Fibroblast of mammary gland (primary cell): ENCODE measurements at places on chromosomes 4 and X.

DNA sequence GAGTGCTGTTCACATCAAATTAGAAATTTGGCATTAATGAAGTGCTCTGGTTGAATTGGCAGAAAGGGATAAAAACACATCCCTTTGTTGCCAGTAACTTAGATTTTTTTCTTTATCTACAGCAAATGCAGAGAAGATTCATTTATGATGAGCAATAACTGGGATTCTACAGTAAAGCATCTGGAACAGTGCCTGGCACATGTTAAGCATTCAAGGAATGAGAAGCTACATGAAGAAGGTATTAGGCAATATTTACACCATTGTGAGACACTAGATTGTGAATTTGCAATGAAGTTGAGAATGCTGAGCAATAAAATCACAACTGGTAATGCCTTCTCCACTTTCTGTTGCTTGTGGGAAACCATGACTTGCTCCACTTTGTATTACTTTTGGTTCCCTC lies 33.5 kb downstream of the PCDH19 start:
- DNase-seq, result peak; percentile 49

GRCh38 chrX:46599051-46599560 lies 25.5 kb downstream of the CHST7 start:
- DNase-seq, result no peak

- DNase-seq, result peak; percentile 3
Measured at GRCh38 chr4:24644983-24645764, 60.8 kb upstream of the DHX15 start.

DNA sequence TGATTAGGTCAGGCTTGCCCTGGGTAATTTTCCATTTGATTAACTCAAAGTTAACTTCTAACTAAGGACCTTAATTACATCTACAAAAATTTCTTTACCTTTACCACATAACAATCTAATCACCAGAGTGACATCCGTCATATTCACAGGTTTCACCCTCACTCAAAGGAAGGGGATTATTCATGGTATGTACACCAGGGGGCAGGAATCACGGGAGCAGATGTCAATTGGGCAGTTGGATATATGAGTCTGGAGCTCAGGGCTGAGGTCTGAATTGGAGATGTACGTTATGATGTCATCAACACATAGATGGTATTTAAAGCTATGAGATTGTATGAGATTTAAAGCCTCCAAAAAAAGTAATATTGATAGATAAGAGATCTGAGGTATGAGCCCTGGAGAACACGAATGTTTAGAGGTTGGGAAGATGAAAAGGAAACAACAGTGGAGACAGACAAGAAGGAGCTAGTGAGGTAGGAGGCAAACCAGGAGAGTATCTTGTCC lies 52.9 kb downstream of the PGRMC1 start:
- DNase-seq, result no peak

- DNase-seq, result no peak
Measured at GRCh38 chr4:41322617-41323016, 65.9 kb downstream of the UCHL1 start.

- no peak for DNase-seq
Measured at GRCh38 chrX:126265116-126265515, 99.0 kb upstream of the DCAF12L2 start.
